ENCODE measurements at places on chromosomes 3 and 15.

- no peak for DNase-seq
Measured at GRCh38 chr15:77160562-77161478, 89.9 kb upstream of the TSPAN3 start.

DNA sequence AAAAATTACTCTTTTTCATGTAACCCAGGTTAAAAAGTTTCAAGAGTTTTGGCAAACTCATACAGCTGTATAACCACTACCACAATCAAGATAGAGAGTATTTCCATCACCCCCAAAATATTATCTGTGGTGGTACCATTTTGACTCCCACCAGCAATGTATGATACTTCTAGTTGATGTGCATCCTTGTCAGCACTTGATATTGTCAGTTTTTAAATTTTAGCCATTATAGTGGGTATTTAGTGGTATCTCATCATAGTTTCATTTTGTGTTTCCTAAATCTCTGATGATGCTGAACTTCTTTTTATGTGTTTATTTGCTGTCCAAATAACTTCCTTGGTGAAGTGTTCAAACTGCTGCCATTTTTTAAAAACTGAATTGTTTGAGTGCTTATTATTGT is 14.6 kb downstream of the CTDSPL start:
- no peak for DNase-seq

DNA sequence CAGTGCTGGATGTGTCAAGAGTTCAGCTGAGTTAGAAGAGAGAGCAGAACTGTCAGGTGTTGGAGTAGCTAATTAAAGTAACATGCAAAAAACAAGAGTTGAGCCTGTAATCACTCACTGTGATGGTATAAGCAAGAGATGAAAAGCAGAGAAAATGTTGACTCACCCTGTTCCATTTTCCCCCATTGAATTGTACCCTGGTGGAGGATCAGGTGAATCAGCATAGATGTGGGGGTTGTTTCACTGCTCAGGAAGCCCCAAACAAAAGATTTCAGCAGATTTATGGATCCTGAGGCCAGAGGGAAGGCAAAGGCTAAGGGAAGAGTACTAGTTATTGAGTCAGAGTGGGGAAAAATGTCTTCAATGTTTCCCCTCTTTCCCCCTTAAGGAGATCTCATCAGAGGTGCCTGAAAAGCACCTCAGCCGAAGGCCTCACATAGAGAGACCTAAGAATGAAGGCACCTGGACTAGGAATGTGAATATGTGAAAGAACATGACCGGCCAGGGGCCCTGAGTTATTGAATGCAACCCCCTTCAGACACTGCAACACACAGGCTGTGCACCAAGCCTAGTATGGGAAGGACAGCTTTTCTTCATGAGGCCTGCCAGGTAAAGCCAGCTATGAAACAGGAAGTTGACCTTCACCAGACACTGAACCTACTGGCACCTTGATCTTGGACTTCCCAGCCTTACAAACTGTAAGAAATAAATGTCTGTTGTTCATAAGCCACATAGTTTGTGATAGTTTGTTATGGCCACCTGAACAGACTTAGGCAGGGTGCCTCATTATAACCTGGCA is 90.1 kb downstream of the TMCO5A start:
- DNase-seq, result no peak

DNA sequence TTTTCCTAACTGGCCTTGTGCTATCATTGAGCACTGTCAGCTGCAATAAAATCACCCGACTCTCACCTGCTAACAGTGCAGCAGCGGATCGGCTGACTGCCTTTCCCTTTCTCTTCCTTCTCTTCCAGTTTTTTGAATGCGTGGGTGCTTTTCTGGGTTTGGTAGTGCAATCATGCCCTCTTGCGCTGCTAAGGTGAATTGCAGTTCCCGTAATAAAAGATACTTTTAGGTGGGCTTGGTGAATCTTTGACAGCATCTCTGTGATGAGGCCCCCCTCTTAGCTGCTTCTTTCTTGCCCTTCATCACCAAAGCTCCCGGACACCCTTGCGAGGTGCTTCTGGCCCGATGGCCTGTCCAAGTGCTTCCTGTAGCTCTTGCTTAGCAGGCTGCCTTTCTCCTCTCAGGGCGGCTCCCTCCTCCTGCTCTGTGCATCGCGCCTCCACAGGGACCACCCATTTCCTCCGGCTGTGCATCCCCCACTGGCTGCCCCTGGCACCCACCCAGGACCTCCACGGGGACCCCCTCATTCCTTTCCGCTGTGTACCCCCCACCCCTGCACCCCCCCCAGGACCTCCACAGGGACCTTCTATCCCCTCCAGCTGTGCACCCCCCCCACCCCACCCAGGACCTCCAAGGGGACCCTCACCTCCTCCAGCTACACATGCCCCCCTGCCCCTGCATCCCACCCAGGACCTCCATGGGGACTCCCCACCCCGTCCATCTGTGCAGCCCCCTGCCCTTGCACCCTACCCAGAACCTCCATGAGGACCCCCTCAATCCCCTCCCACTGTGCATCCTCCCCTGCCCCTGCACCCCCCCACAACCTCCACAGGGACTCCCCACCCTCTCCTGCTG is 50.8 kb upstream of the RPL32 start:
- peak; percentile 13 for DNase-seq

DNA sequence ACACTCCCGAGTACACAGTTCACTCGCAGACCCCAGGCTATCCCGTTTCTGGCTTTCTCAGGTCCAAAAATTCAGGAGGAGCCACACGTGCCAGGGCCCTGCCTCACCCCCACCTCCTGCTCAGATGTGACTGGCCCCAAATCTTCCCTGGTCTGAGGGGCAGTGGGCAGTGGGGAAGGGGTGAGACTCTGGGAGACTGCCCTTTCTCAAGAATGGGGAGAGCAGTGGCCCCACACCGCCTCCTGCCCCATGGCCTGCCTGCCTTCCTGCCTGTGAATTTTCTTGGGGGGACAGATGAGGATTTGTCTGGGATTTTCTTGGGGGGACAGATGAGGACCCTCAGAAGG is 174.6 kb downstream of the MEGF11 start:
- DNase-seq, result no peak

DNA sequence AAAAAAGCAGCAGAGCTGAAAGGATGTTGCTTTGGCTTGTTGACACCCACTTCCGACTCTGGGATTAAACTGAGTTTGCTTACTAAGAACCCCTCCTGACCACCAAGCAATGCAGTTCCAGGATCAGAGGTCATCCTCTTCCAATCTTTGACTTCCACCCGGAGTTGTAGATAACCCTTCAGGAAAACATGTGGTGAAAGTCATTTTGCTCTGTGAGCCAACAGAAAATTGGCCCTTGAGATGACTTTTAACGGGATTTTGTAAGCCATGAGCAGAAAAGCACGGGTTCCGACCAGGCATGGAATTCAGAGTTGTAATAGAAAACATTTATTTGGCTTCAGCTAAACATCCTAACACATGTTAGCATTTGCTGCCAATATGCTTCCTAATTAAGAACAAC is 171.6 kb upstream of the NR2F2 start:
- no peak for DNase-seq

- no peak for DNase-seq
Measured at GRCh38 chr15:73930790-73931281, 4.6 kb downstream of the LOXL1 start.

GRCh38 chr3:44729384-44729910 is at the start of gene ZNF501:
Gene ZNF501, plus strand, starts transcription at chr3:44729635. Its CDS starts 4,787 bp downstream, at chr3:44734422.
- DNase-seq, result peak; percentile 81

GRCh38 chr15:35602836-35603235 is 56.9 kb upstream of the DPH6 start:
- DNase-seq, result no peak

DNA sequence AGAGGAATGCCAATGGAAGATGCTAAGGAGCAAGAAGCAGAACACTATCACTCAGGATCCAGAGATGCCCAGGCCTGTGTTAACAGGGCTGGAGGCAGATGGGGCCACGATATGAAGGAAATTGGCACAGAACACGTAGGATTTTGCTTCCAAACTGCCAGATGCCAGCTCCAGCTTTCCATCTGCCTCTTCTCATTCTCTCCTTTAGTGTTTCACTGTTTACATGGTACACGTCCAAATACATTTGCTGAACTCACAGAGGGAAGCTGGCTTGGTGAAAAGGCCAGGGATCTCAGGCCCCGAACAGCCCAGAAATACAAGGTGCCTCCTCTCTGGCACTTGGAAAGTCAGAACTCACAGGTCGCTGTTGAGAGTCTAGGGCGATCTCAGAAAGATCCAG is 187.0 kb downstream of the NTRK3 start:
- DNase-seq, result no peak

DNA sequence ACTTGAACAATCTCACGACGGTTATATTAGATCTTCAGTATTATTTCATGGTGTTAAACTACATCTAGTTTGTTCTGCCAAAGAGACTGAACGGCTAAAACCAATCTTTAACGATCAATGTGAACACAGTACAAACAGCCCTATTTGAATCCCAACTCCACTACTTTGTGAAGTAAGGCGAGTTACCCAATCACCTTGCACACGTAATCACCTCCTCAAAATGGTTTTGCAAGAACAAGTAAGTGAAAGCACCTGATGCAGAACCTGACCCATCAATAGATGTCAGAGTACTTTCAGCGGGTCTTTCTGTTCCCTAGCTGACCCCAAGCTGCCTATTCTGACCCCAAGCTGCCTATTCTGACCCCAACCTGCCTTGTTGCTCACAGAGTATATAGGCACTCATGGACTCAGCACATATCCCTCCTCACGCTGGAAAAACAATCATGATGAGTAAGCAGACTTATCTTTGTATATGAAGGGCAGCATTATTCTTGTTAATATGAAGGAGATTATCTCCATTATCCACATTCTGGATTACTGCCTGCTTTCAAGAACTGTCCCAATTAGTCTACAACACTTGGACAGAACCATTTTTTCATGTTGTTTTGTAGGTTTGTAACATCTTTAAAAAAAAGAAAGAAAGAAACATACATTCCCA is 3.7 kb downstream of the KPNA1 start:
- DNase-seq, result no peak

- no peak for DNase-seq
Measured at GRCh38 chr3:120172070-120172469, 77.8 kb upstream of the GSK3B start.

GRCh38 chr3:53518495-53518981 is 24.1 kb downstream of the CACNA1D start:
- no peak for DNase-seq

DNA sequence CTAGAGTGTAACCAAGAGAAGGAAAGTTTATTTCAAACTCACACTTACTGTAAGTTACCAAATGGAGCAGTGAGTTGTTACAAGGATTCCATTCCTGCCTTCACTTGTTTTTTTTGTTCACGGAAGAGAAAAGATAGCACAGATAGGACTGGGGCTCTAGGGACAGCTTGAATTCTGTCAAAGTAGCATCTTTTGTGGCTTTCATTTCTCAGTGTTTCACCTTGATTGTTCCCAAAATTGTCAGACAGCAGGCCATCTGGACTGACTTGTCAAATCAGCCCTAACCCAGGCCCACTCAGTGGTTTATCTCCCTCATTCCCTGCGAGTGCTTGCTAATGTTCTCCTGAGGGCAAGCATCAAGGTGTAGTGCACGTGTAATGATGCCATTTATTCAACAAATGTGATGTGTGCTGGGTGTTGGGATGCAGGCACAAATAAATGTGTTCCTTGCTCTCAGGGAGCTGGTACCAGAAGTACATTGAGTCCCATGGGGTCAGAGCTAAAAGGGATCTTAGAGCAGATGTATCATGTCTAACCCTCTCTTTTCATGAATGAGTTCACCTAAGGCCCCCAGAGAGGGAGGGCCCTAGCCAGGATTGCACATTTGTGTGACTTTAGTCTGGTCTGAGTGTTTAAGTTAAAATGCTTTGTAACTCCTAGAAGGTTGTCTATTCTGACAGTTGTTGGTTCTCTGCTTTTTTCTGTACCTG is 49.1 kb downstream of the PDHB start:
- DNase-seq, result no peak

DNA sequence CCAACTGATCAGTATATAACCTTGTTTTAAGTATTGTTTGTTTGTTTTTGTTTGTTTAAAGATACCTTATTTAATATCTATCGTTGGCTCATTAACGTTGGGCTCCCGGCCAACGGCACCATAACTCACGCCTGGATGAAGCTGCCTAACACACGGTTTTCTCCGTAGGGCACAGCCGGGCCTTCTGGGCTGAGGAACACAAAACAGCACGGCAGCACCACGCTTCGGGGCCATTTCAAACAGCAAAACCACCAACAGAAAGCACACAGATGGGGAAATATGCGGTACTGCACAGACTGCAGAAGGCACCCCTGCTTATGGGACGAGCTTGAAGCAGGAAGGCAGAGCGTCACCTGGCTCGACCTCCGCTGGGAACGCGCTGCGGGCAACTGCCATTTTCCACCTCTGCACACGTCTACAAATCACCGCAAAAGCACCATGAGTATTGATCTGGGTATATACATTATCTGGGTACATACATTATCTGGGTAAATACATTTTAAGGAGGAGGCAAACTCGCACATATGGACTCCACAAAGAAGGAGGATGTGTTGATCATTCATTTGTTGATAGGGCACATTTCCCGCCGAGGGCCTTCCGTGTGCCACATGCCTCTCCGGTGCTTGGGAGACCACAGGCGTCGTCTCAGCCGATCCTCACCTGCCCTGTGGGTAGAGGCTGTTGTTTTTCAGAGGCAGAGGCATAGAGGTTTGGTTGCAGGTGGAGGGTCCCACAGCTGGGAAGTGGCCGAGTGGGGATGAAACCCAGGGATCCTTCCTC is 123.7 kb upstream of the ATP2B2 start:
- DNase-seq, result no peak

DNA sequence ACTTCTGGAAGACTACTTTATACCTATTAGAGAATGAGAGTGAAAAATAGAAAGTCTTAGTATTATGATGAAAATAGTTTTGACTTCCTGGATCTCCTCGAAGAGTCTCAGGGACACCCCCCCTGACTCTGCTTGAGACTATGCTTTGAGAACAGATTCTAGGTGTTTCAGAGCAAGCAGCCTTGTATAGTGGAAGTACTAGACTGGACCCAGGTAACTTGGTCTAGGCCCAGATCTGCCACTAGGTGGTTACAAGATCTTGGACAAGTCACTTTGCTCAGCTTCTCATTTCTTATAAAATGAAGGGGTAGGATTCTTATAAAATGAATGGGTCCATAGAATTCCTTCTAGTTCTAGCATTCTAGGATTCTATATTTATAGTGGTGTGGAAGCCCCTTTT is 9.1 kb downstream of the ABHD5 start:
- no peak for DNase-seq

- no peak for DNase-seq
Measured at GRCh38 chr15:100922192-100923040, 3.3 kb downstream of the LRRK1 start.
